Fibroblast of skin of right biceps (primary cell): ENCODE measurements at places on chromosomes 2 and 18.

DNA sequence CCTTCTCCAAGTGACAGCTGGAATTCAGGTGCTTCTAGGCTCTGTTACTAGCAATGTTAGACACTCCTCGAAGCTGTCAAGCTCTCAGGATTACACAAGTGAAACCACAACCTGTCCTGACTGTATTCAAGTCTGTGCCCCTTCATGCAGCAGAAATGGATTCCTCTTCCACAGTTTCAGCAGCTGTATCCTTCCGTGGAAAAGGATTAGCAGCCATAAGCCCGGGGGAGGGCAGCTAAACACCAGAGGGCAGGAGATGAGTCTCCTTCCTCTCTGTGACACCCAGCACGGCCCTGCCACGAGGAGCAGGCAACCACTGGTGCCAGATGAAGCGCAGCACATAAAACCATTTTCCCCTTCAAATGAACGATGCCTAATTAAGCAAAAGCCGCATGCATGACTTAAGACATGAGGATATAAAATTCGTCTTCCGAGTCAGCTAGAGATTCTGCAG, 1.2 kb downstream of the ST3GAL5 start:
- DNase-seq, result peak; percentile 50

GRCh38 chr18:12155996-12156395, 62.4 kb downstream of the ANKRD62 start:
- DNase-seq, result peak; percentile 36

DNA sequence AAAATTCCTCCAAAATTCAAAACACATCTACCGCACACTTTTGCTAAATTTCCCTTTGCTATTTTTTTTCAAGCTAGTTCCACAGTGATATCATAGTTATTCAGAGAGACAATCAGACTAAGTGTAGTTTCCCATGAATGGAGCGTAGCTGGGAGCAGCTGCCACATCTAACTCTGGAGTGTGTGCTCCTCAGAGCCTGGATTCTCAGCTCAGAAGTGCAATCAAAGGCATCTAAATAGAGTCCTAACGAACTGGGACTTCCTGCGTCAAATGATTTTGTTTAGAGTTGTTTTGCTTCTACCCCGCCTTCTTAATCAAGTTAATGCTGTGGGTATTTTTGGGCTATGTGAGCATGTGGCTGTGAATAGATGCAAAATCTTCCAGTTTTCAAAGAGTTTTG, 160.3 kb downstream of the TMEM18 start:
- no peak for DNase-seq

DNA sequence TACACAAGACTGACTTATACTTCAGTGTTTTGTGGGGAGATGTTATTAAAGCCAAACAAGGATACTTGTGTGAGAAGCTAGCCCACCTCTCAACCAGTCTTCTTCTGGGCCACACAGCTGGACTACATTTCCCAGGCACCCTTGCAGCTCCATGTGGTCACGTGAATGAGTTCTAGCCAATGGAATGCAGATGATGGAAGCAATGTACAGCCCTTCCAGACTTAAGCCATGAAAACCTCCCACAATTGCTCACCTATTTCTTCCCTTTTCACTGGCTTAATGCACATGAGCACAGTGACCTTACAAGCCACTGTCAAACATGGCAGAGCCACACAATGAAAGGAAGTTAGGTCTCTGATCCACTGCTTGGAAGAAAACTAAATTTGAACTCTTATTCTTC, 20.4 kb upstream of the FEZ2 start:
- DNase-seq, result peak; percentile 75

- DNase-seq, result peak; percentile 23
These were observed 28.2 kb upstream of the MCM6 start for GRCh38 chr2:135904341-135904989.

DNA sequence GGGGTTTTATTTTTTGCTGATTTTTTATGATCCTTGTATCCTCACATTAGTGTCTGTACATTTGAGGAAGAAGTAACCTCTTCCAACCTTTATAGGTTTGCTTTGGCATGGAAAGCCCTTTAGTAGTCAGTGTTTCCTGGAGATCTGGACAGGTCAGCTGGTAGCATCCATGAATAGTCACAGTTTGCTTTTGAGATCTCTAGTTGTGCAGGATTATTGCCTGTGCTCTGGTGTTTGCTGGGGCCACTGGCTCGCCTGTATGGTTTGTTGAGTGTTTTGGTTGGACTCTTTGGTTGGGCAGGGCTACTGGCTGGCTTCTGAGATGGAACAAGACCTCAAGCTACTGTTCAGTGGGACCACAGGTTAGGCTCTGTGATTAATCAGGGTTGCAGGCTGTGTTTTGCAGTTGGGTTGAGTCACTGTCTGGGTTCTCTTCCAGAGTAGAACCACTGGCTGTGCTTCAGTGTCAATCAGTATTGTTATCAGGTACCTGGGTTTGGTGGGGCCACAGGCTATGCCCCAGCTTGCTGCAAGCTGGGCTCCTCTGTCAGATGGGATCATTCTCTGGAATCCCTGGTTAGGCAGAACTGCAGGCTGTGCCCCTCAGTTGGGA, 20.0 kb downstream of the SP140L start:
- DNase-seq, result no peak
